ENCODE measurements at places on chromosomes 6 and 20.

GRCh38 chr6:87334683-87335082 lies 5.6 kb upstream of the GJB7 start:
- no peak for DNase-seq

- no peak for DNase-seq
These were observed 8.1 kb upstream of the MBOAT1 start for GRCh38 chr6:20220359-20220758.

DNA sequence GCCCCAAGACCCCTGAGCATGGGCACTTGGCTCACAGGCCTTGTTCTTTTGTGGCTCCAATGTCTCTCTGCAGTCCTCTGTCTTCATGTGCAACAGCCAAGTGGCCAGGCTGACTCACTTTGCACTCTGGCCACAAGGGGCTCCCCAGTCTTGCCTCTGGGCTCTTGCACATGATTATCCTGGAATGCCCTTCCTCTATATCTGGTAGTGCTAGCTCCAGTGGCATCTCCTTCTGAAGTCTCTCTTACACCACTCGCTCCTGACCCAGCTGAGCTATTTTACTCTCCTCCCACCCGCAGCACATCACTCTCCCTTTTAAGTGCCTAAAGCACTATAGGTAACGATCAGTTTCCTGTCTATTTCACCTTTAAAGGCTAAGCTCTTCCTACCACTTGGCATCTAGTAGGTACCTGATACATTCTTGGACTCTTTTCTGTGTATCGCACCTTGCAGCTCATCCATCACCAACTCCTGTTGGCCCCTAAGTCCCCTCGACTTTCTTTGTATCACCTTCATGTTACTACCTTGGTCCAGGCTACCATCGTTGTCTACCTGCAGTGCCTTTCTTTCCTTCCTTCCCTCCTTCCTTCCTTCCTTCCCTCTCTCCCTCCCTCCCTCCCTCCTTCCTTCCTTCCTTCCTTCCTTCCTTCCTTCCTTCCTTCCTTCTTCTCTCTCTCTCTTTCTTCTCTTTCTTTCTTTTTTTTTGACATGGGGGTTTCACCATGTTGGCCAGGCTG lies 211.9 kb upstream of the RNF24 start:
- DNase-seq, result no peak

DNA sequence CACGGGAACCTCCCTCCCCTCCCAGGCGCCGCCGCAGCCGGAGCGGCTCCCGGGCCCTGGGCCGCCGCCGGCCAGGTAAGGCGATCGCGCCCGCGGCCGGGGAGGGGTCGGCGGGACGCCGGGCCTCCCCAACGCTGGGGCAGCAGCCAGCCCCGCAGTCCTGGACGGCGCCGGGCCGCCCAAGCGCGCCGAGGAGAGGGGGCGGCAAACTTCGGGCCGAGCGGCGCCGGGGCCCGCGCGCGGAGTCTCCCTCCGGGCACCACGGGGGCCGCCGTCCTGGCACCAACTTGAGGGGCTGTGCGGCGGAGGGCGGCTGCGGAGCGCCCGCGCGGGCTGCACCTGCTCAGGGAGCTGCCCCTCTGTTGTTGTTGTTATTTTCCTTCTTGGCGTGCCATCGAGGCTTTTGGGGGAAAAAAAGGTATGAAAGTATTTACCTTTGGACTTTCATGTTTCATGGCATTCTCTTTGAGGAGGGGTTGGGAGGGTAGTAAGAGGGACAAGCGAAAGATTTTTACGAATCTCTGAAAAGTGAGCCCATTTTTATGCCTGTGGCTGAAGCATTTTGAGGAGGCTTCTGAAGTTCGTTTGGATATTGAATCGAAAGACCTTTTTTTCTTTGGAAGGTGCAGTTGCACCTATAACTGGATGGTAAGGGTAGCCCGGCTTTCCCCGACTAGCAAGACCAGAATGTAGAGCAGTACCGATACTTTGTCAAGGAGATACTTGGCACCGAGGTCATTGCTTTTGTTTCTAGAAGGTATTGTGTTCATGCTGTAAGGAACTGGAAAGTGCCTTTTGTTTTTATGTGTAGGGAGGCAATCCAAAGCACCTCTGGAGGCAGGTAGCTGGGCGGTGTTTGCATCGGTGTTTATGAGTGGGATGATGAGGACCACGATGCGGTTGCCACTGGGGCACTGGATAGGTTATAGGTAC lies at the start of gene RNF182:
Gene RNF182 (plus strand): TSS at position 4 of the 933 bp plus-strand sequence. CDS start 52,168 bp downstream, outside the sequence.
- peak; percentile 69 for DNase-seq

DNA sequence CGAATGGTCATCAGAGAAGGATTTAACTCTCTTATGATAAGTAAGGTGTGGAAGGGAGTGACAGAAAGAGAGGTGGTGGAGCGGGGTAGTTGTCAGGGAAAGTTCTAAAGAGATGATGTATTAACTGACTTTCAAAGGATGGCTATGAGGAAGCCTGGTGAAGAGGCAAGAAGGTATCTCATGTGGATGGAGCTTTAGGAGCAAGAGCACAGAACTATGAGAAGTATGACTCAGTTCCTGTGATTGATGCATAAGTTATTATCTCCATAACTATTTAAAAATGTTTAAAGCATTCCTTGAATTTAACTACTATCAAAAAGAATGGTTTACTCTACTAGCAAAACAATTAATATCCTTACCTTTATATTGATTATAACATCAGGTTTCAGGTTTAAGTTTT lies 28.8 kb downstream of the AK9 start:
- DNase-seq, result no peak

GRCh38 chr20:60363698-60364097 lies 405.5 kb downstream of the CDH26 start:
- no peak for DNase-seq

- peak; percentile 10 for DNase-seq
These were observed 594 bp downstream of the ARFGEF3 start for GRCh38 chr6:138162111-138162954.

DNA sequence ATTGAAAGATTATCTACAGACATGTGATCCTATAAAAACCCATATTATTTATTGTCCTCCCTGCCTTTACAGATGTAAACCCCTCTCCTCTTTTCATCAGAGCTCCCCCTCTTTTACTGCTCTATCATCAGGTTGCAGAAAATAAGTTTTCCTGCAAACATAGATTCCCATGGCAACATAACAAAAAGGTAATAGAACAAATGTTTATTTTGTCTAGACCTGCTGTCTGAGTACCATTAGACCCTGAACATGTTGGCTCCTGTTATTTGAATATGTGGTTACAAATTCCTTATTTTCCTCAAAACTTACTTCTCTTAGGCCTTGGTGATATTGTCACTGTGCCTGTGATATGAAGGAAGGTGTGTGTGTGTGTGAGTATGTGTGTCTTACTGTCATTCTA lies 11.5 kb downstream of the MAPK14 start:
- DNase-seq, result no peak

- DNase-seq, result no peak
These were observed 6.6 kb downstream of the HTR1B start for GRCh38 chr6:77456531-77457248.

GRCh38 chr20:62496568-62497218 lies 20.9 kb upstream of the GATA5 start:
- DNase-seq, result peak; percentile 62

- DNase-seq, result no peak
These were observed 255.5 kb downstream of the CDC5L start for GRCh38 chr6:44642870-44643522.

GRCh38 chr6:137995371-137995770 lies 111.8 kb downstream of the PERP start:
- DNase-seq, result no peak

GRCh38 chr6:134669485-134669884 lies 280.4 kb downstream of the ALDH8A1 start:
- no peak for DNase-seq

GRCh38 chr6:118335325-118335816 lies 212.7 kb upstream of the PLN start:
- DNase-seq, result no peak

DNA sequence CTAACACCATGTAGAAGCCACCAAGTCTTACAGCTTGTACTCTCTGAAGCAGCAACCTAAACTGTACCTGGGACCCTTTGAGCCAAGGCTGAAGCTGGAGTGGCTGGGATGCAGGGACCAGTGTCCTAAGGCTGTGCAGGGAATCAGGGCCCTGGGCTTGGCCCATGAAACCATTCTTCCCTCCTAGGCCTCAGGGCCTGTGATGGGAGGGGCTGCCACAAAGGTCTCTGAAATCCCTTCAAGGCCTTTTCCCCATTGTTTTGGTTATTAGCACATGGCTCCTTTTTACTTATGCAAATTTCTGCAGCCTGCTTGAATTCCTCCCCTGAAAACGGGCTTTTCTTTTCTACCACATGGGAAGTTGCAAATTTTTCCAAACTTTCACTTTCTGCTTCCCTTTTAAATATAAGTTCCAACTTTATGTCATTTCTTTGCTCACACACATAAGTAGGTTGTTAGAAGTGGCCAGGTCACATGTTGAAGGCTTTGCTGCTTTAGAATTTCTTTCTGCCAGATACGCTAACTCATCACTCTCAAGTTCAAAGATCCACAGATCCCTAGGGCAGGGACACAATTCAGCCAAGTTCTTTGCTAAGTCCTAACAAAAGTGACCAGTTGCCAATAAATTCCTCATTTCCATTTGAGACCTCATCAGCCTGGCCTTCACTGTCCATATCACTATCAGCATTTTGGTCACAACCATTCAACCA lies 28.2 kb upstream of the ATXN1 start:
- no peak for DNase-seq

GRCh38 chr20:48601798-48602197 lies 226.0 kb downstream of the PREX1 start:
- no peak for DNase-seq

GRCh38 chr20:50464026-50464724 lies 46.0 kb upstream of the PTPN1 start:
- peak; percentile 64 for DNase-seq

- DNase-seq, result no peak
These were observed 145.7 kb upstream of the MAN1A1 start for GRCh38 chr6:119495230-119495683.

- no peak for DNase-seq
These were observed 65.3 kb upstream of the MYLIP start for GRCh38 chr6:16063580-16063979.

DNA sequence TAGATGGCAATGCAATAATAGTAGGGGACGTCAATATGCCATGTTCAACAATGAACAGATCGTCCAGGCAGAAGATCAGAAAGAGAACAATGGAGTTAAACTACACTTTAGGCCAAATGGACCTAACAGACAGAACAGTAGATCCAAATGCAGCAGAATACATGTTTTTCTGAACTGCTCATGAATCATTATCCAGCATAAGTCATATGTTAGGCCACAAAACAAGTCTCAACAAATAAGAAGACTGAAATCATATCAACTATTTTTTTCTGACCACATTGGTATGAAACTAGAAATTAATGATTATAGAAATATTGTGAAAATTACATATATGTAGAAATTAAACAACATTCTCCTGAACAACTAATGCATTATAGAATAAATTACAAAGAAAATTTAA lies 10.2 kb upstream of the DEFB125 start:
- DNase-seq, result no peak

DNA sequence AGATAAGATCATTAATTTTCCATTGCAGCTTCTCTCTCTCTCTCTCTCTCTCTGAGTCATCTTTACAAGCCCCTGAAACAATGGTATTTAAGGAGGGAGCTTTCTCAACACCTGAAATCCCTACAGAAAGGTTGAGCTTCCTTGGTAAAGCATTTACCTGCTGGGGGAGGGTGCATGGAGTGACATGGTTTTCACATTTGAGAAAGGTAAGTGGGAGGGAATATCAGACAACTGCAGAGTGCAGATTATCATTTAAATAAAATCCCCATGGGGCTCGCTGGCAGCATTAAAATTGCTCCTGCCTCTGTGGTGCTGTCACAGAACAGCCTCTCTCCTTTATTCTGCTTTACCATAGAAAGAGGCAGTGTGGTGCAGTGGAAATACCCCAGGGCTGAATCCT lies 10.3 kb upstream of the PDYN start:
- no peak for DNase-seq

- DNase-seq, result no peak
These were observed 4.4 kb downstream of the MOCS1 start for GRCh38 chr6:39929733-39930461.

GRCh38 chr6:78910010-78910409 lies 42.7 kb downstream of the IRAK1BP1 start:
- DNase-seq, result no peak

- DNase-seq, result no peak
These were observed 92.6 kb upstream of the CLVS2 start for GRCh38 chr6:122903266-122903915.

DNA sequence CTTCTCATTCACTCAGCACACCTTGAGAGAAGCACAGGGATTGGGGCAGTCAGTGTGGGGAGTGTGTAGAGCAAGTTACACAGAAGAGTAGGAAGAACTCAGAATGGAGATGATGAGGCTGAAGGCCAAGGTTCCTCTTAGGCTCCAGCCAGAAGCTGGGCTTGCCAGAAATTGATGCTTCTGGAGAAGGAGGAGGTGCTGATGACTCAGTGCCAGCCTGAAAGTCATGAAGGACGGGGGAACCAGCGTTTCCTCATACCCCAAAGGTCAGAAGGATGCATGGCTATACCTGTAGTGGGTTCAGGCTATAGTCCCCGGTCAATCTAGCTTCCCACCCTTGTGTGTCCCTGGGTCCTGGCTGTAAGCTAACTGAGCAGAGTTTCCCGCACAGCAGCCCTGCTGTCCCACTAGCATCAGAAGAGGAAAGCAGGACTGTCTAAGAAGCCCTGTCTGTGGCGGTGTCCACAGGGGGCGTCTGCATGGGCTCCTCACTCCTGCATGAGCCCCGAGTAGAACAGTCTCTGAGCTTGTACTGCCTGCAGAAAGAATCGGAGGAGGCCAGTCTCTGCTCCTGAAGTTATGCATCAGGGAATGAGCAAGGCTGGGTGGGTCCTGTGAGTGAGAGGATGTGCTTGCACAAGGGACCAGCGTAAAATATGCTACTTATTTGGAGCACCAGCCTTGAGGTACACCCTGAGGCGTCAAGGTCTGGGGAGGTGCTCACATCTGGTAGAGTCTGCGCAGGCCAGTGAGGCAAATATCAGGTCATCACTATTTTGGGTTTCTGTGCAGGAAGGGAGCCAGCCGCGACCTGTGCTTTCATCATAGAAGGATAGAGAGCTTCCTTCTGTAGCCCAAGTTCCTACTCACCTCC lies 148.5 kb downstream of the MRPL14 start:
- DNase-seq, result no peak

GRCh38 chr6:93817937-93818336 lies 398.6 kb upstream of the EPHA7 start:
- DNase-seq, result no peak

- peak; percentile 41 for DNase-seq
These were observed 100.8 kb downstream of the MOXD1 start for GRCh38 chr6:132300323-132300949.

DNA sequence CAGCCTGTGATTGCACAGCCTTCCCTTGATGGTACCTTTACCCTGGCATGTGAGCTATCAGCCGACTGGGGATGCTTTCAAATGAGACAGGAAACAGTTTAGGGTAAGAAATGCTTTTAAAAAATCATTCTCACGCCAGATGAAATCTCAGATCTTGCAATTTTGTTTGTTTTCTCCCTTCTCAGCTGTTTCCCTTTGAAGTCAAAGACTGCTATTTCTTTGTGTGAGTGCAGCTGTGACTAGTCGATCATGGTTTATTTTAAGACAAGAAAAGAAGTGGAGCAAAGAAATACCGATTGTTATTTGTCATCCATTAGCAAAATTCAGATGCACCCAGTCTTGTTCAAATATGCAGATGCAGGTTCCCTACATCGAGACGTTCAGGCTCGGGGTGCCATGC lies 489.7 kb downstream of the QKI start:
- no peak for DNase-seq

- peak; percentile 45 for DNase-seq
These were observed 1.1 kb downstream of the NFATC2 start for GRCh38 chr20:51541189-51542032.

GRCh38 chr6:53532942-53533341 lies 12.0 kb downstream of the GCLC start:
- no peak for DNase-seq

GRCh38 chr6:131923356-131923755 lies 27.8 kb downstream of the CCN2 start:
- DNase-seq, result no peak

Data from germinal center (tissue), 1 donor.